ENCODE measurements at places on chromosomes 1 and 21.

DNA sequence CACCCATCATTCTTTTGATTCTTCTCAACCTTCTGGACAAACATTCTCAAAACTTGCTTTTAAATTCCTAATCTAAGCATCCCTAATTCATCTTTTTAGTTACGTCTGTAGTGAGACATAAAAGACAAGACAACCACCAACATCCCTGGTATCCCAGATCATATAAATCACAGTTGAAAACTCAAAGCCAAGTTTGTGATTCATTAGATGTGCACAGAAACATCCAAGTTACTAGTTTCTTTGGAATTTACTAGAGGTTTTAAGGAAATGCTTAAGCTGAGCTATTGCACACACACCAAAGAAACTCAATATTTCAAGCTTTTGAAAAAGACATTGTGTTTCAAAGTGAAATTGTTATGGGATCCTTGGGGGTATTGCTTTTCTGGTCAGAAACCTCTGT lies 47.6 kb downstream of the ATP6V1G3 start:
- DNase-seq, result no peak

- no peak for DNase-seq
These were observed 12.0 kb upstream of the VWA5B1 start for GRCh38 chr1:20278692-20279130.

DNA sequence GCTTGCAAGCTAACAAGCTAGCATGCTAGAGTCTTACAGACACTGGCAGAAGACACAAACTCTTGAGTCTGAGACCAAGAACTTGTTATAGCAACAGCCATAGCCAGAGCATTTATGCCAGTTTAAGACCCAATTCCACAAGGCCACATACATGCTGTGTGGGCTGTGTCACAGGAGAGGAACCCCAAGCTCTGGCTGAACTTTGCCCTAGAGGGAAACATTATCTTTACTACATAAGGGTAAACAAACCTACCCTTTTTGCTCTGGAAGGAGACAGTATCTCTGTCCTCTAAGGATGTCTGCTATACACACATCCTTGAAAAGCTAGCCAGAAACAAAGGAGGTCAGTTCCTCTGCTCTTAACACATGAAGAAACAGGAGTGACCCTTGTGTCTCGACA lies 70.3 kb downstream of the HSF2BP start:
- DNase-seq, result no peak

GRCh38 chr1:228851193-228851592 lies 115.9 kb downstream of the RHOU start:
- DNase-seq, result no peak

GRCh38 chr1:179745131-179745611 lies 2.1 kb downstream of the FAM163A start:
- no peak for DNase-seq

GRCh38 chr1:175480343-175480822 lies 263.0 kb downstream of the TNR start:
- DNase-seq, result no peak

DNA sequence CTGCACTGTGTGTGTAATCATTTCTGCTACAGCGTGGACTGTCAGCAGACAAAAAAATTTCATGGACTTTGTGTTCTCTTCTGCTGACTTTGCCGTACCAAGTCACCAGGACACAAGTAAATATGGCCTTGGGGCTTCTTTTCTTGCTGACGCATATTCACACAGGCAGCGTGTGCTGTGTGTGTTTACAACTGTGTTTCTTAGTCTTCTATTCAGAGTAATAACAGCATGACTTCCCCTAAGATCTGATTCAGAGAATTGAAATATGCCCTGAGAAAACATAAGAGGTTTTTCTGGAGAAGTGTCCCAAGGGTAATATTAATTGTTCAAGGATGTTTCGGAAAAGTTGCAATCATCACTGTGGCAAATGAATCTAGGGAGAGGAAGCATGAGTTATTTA lies 47.1 kb upstream of the DYNLT5 start:
- DNase-seq, result no peak

- DNase-seq, result no peak
These were observed 14.5 kb upstream of the NLRP3 start for GRCh38 chr1:247401310-247402119.

GRCh38 chr1:232534552-232535517 lies 95.1 kb downstream of the SIPA1L2 start:
- no peak for DNase-seq

DNA sequence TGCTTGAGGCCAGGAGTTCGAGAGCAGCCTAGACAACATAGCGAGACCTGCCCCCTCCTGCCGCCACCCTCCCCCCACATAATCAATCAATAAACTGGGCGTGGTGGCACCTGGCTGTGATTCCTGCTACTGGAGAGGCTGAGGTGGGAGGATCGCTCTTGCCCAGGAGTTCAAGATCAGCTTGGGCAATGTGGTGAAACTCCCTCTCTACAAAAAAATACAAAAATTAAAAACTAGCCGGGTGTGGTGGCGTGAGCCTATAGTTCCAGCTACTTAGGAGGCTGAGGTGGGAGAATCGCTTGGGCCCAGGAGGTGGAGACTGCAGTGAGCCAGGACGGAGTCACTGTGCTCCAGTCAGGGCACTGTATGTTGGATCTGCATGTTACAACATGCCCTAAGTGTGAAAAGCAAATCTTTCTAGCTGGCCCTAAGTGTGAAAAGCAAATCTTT lies 7.0 kb upstream of the MDM4 start:
- no peak for DNase-seq

- no peak for DNase-seq
These were observed 43.0 kb upstream of the IKBKE start for GRCh38 chr1:206427291-206427690.

GRCh38 chr1:224124220-224124619 lies 10.3 kb downstream of the FBXO28 start:
- DNase-seq, result no peak

DNA sequence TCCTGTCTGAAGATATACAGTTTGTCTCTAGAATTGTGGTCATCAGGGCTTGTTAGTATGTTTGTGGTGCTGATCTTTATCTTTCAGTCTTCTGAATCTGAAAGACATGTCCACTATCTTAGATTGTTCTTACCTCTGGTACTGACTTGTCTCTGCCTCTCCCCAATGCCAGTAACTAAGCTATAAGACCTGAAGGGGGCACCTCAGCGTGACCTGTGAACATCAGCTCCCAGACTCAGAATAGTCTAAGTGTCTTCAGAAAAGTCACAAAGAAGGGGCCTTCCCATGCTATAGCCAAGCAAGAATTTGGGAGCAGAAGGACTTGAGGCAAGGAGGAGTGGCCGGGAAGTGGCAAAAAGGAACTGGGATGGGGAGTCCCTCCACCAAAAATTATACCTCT lies 178.1 kb downstream of the NTNG1 start:
- no peak for DNase-seq

DNA sequence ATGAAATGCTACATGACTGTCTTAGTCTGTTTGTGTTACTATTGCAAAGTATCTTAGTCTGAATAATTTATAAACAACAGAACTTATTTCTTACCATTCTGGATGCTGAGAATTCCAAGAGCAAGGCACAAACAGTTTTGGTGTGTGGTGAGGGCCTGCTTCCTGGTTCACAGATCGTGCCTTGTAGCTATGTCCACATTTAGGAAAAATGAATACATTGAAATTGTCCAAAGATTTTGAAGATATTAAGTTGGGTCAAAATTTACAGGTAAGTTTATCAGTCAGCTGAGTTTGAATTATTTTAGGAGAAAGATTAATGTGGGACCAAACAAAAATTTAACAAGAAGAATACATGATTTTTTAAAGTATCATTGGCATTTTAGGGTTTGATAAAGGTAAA lies 293.5 kb downstream of the LTN1 start:
- DNase-seq, result no peak

All from NCI-H524 treated with DMSO at 0.1 percent for 48 hours (cell line).